Inflammatory macrophage treated with lipopolysaccharide for 1 hour (primary cell): ENCODE measurements at places on chromosomes 6 and 20.

- no peak for DNase-seq
These were observed 11.4 kb downstream of the SYNGAP1 start for GRCh38 chr6:33430991-33431879.

DNA sequence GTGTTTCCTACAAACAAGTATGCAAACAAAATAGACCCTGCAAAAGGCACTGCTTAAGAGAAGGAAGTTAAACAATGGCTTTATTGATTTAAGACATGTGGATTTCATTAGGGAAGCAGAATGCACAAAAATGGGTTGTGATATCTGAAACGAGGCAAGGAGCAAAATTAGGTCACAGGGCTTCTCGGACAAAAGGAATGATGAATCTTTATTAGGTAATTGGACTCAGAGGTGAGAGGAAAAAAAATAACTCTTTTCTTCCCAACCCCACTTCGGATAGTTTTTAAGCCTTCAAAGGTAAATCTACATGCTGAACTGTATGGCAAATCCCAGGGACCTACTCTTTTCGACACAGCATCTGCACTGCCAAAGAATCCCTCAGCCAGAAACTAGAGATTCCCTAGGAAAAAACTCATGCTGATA is 183.0 kb upstream of the TAB2 start:
- no peak for DNase-seq

DNA sequence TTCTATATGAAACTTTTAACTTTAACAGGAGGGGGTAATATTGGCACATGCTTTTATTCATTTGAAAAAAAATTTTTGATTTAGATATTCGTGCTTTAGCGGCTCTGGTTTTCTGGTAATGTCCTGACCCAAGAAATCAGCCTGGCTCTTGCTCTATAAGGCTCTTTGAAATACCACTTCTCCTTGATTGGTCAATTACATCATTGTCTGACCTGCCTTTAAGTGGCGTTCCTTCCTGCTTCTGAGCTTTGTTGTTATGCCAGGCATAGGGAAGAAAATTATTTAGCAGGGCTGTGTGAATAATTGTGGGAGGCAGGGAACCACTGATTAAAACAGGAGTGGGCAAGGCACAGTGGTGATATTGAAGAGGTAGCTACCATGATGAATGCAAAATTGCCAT is 3.9 kb downstream of the RNF144B start:
- peak; percentile 66 for DNase-seq

- DNase-seq = peak; percentile 47
These were observed 79.2 kb upstream of the STMND1 start for GRCh38 chr6:17022604-17023003.

GRCh38 chr6:20605581-20605980 is 71.3 kb downstream of the CDKAL1 start:
- DNase-seq = no peak

DNA sequence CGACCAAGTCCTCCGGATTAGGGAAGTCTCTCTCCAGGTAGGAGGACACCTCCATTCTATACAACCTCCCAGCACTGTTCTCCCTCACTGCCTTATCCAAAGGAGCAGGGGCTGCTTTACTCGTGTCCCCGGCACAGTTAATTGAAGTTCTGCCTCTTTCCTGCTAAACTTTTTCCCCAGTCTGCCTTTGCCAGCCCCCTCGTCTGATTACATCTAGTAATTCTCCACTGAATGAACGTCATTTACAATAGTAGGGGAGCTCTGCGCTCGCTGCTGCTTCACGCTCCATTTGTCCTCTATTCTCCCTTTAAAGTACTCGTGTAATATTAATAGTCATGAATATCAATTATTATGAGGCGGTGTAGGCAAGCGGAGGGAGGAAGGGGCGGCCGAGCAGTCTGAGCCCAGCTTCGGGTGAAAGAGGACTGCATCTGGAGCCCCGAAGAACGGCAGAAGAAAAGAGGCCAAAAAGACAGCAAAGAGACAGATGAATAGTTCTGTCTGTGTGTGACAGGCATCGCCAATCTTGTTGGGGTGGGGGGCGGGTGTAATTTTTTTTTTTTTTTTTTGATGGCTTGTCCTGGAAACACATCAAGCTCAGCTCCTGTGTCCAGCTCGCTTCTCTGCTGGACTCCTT is 2.9 kb downstream of the TFAP2B start:
- no peak for DNase-seq

DNA sequence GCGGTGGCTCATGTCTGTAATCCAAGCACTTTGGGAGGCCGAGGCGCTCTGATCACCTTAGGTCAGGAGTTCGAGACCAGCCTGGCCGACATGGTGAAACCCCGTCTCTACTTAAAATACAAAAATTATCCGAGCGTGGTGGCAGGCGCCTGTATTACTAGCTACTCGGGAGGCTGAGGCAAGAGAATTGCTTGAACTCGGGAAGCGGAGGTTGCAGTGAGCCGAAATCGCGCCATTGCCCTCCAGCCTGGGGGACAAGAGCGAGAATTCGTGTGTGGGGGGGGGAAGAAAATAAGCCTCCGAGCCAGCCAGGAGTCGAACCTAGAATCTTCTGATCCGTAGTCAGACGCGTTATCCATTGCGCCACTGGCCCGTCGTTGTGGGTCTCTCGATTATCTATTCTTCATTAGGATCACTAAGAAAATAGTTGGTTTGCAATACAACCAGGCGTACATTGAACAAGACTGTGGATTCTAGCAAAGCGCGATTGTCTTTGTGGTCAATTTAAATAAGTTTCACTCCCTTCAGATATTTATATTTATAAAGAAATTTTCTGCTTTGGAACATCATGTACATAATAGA is 33.9 kb upstream of the PRSS16 start:
- DNase-seq = no peak

GRCh38 chr20:33531047-33531877 is 41.4 kb downstream of the CBFA2T2 start:
- no peak for DNase-seq

DNA sequence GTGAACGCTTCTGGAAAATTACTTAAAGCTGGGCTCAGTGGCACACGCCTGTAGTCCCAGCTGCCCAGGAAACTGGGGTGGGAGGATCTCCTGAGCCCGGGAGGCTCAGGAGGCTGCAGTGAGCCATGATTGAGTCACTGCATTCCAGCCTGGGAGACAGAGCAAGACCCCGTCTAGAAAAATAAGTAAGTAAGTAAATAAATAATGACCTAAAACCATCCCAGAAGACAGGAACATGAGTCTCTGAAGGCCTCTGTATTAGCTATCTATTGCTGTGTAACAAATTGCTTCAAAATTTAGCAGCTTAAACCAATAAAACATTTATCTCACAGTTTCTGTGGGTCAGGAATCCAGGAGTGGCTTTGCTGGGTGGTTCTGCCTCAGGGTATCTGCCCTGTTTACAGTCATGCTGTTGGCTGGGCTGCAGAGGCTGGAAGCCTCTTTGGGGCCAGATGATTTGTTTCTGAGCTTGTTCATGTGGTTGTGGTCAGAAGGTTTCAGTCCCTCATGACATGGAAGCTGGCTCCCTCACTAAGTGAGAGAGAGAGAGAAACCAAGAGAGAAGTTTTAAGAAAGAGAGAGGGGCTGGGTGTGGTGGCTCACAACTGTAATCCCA is 48.4 kb upstream of the NCOA3 start:
- no peak for DNase-seq

- DNase-seq = no peak
These were observed 8.2 kb downstream of the ZNF318 start for GRCh38 chr6:43361269-43361668.

DNA sequence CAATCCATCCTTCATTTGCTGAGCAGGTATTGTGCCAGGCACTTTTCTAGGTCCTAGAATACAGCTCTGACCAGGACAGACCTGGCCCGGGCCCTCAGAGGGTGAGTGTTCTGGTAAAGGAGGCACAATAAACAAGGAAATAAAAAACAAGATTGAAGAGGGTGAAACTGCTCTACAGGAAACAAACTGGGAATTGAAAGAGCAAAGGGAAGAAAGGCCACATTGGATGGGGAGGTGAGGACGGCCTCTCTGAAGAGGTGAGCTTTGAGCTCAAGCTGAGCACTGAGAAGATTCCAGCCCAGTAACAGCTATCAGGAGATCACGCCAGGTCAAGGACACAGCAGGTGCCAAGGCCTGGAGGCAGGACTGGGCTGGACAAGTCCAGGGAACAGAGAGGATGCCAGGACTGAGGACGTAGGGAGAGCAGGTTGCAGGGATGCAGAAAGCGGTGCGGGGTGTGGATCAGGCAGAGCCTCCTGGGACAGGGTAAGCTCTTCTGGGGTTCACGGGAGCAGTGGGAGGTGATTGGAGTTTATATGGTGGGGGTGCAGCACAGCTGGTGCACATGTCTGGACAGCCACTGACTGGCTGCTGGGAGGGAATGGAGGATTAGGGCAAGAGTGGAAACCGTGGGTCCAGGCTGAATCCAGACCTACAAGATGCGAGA is 433.3 kb downstream of the PREX1 start:
- no peak for DNase-seq

DNA sequence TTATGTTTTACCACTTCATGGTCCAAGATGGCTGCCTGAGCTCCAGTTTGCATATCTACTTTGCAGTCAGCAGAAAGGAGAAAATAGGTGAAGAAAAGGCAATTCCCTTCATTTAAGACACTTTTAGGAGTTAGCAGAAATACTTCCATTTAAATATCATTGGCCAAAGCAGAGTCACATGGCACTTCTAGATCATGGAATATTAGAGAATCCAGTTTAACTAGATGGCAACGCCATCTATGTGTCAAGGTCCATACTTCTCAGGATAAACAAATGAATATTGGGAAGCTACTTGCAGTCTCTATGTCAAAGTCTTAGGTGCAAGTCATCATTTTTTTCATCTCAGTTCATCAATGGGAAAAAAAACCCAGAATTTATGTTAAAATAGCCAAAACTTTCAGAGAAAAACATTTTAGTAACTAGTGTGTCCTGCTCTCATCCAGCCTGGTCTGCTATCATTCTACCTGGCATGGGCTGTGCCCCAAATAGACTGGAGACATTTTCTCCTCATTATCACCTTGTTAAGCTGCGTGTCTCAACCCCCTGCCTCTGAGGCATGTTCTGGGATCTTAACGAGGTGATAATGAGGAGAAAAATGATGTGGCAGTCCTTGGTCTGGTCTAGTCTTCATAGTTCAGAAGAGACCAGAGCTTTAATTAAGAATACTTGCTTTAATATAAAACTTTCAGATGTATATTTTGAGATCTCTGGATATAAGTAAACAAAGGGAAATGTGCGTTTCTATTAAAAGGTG is 227.3 kb downstream of the TBX18 start:
- DNase-seq = no peak

DNA sequence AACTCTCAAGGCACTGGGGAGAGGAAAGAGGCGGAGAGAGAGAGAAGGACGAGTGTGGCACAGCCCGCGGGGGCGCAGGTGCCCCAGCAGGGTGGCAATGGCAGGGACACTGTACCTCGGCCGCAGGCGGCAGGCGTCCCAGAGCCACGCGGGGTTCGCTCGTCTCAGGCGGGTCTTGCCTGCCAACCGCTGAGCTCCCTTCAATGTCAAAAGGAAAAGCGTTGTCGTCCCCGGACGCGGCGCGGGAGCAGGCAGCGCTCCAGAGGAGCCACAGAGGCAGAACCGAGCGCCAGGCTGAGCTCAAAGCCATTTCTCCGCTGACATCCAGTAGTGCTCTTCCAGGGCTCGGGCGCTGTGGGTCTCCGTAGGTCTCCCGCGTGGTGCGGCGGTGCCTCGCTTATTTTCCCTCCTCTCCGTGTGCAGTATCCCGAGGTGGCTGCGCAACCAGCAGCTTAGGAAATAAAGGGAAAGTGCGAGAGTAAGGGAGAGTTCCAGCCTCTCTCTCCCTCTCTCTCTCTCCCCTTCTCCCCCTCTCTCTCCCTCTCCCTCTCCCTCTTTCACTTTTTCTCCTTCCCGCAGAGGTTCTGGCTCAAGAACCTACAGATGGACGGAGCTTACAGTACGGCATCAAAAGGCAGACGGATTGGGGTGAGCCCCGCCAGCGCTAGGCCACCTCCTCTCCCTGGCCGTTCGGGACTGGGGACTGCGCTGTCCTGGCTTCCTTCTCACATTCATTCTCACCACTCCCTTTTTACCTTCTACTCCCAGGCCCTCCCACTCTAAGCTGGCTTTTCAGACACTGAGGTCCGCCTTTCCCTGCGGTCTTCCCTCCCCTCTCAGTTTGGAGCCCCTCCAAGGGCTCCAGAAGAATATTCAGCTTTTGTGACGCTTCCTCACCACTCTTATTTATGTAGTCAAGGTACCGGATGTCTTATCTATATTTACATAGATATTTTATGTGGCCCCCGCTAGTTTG is at the start of gene LAMA4:
Gene LAMA4 (minus strand): TSS at position 727 of the 976 bp plus-strand sequence. CDS start 417 bp downstream, at position 310.
- no peak for DNase-seq

DNA sequence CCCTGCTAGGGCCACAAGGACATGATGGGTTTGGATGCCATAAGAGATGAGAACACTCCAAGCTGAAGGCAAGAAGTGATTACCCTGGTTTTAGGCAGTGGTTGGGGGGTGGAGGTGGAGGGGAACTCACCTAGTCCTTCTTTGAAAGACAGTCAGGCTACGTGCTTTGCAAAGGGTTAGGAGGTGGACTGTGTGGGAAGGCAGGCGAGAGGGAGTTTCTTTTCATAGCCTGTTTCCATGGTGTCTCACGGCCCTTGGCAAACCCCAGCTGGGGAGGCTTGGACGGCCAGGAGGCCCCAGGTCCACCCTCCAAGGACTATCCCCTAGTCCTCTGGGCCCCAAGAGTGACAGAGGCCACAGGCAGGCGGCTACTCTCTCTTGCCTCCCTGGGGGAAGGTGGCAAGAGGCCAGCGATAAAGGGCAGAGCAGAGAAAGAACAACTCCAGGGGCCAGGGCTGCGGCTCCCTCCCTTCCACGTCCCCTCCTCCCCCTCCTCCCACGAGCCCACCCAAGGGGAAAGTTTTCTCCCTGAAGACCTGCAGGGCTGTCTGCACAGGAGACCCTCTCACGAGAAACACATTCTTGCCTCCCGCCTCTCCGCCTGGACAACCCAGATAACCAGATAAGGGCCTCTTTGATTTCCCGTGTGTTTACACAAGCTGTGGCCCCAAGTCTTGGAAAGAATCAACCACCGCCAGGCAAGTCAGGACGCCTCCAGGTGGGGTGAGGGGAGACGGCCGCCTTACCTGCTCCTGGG is 74.4 kb downstream of the NOL4L start:
- DNase-seq = no peak

DNA sequence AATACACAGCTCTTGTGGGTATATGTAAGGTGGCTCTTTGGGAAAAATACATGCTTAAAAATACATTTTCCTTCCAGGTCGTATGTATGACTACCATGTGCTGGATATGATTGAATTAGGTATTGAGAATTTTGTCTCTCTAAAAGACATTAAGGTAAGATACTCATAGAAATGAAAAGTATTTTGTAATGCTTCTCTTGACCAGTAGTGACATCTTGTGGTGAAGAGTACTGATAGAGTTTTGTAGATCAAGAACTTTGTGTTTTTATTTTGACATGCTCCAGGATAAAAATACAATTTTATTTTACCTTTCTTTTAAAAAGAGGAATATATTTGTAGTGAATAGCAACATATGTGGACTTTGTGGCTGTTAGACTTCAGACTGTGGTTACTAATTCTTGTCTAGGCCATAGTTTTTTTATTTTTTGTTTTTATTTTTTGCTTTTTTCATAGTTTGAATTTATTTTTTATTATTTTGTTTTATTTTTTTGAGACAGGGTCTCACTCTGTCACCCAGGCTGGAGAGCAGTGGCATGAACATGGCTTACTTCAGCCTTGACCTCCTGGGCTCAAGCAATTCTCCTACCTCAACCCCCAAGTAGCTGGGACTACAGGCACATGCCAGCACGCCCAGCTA is 17.9 kb downstream of the RPF2 start:
- peak; percentile 40 for DNase-seq
